Right hindlimb (tissue), 1 donor: ENCODE measurements at places on chromosomes 4 and X.

- DNase-seq: no peak
These were observed 70.8 kb downstream of the PTPN13 start for GRCh38 chr4:86664959-86665358.

- no peak for DNase-seq
These were observed 64.4 kb upstream of the ENPEP start for GRCh38 chr4:110411574-110412011.

DNA sequence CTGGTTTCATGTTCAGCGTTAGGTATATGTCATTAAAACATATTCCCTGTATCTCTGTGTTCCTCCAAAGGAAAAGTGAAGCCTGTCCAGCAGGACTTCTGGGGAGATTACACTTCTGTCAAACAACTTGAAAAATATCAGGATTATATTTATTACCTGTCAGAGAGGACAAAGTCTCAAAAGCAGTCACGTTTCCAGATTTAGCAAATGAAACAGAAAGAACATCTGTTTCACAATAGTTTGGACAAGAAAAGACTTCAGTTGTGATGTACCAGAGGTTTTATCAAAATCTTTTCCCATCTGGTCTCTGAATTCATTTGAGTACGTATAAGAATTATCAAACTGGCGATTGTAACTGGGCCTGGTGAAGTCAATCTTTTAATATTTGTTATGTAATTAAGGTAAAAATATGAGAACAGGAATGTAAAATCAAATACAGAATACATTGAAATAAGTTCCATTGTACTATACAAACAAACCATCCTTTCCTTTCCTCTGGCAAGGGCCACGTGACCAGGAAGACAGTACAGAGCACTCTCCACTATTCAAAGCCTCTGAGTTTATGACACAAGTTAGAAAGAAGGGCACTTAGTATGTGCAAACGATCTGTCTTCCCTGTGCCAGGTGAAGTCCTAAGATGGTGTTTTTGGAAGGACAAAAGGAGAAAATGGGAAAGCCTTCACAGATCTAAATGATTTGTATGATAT lies 3.2 kb downstream of the CASP3 start:
- DNase-seq: no peak

DNA sequence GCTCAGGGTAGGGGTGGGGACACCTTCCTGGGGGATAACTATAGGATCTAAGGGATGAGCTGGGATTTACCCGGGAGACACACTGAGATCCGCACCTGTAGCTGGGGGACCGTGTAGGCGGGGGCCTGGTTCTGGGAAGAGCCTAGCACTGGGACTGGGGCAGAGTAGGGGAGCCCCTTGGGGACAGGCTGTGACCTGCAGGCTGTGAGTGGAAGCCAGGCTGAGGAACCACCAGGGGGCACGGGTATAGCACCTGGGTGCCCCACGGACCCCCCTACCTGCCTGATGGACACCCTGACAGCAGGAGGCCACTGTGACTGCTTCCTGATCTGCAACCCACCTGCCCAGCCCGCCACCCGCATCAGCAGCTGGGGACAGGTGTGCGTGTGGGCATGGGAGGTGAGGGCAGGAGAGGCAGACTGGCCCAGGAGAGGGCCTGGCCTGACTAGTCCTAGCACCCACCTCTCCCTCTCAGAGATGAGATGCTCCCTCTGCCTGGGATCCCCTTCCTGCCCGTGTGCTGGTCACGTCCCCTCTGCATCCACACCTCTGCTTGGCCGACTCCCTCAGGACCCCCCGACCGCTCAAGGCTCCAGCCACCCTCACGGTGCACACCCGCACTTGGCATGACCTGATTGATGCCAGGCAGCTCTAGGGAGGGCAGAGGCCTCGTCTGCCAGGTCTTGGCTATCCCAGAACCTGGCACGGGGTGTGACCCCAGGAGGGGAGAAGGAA lies 94.2 kb upstream of the NKX1-1 start:
- peak; percentile 15 for DNase-seq

GRCh38 chr4:172963498-172964294 lies 204.9 kb upstream of the GALNT7 start:
- no peak for DNase-seq

DNA sequence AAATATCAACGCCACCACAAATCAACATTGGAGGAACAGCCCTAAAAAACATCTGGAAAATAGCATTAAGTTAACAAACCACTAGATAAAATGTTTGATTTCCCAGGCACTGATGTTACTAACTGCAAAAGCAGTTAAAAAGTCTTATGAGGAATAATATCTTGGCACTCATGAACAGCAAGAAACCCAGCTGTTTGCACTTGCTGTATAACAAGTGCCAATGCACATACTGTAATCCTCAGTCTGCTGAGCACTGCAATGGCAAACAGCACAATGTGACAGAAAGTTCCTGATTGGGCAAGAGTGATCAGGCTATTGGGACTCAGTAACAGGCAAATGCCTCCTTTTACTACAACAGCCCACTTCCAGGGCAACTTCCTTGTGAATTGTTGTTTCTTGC lies 20.8 kb upstream of the SEC24B start:
- no peak for DNase-seq

GRCh38 chr4:116020141-116020722 lies 906.8 kb upstream of the NDST4 start:
- DNase-seq: no peak

DNA sequence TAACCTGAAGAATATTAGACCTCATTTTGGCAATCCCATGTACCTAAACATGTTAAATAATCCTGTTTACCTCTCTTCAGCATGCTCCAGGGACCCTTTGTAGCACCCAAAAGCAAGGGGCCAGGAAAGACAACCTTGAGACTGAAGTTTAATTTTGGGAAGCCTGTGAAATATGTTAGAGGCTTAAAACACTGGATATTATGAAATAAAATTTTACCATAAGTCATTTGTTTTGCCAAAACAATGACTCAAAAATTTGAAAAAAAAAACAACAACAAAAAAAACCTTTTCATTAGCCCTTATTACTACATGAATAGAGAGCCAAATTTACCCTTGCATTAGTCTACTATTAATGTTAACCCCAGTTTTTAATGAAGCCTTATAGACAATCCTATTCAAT lies 49.7 kb downstream of the HMGB2 start:
- DNase-seq: no peak

- no peak for DNase-seq
These were observed 4.7 kb upstream of the HELT start for GRCh38 chr4:185013417-185014125.

- no peak for DNase-seq
These were observed 29.1 kb downstream of the INTS6L start for GRCh38 chrX:135549519-135549918.

DNA sequence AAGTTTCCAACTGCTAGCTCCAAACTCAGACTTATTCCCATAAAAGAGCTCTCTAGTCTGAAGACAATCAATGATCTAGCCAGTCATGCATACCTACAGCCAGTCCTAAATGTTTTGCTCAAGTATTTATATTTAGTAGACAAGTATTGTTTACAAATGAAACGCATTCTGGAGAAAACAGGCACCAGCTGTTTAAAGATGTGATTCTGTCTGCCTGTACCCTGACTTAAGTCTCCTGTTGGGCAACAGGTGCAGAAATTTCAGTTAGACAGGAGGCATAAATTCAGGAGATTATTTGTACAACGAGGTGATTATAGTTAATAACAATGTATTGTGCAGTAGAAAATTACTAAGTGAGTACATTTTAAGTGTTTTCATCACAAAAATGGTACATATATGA lies 28.9 kb downstream of the LNX1 start:
- no peak for DNase-seq

DNA sequence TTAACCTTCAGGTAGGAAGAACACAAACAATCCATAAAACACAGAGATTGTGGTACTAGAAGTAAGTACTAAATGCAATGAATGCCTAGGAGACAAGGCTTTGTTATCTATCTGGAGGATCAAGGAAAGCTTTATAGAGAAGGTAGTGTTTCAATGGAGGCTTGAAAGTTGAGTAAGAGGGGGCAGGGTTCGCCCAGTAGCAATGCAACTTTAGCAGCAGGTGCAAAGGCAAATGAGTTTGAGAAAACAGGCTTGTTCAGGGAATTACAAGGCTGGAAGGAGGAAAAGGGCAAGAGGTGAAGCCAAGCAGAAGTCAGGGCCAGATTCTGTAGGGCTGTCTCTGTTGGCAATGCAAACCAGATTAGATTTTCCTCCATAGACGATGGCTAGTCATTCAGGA lies 35.5 kb upstream of the AMELX start:
- no peak for DNase-seq

DNA sequence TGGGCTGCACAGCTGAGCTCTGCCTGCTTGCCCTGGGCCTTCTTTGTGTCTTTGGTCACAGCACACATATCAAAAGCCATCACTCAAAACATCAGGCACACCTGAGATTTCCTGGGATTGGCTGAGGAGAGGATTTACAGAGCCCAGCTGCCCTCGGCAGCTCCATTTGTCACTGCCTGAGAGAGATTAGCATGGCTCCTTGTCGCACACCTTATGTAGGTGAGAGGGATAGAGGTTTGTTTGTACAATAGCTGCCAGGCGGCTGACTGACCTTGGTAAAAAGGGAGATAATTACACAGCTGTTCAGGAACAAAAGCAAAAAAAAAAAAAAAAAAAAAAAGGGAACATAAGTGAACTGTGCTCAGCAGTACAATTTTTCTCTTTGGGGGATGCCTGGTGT lies 63.2 kb downstream of the MGST2 start:
- DNase-seq: no peak

GRCh38 chr4:169251291-169252235 lies 19.2 kb downstream of the SH3RF1 start:
- no peak for DNase-seq

GRCh38 chr4:81921751-81922159 lies 450.0 kb upstream of the RASGEF1B start:
- DNase-seq: no peak

GRCh38 chr4:18777190-18777930 lies 755.8 kb upstream of the LCORL start:
- DNase-seq: no peak

DNA sequence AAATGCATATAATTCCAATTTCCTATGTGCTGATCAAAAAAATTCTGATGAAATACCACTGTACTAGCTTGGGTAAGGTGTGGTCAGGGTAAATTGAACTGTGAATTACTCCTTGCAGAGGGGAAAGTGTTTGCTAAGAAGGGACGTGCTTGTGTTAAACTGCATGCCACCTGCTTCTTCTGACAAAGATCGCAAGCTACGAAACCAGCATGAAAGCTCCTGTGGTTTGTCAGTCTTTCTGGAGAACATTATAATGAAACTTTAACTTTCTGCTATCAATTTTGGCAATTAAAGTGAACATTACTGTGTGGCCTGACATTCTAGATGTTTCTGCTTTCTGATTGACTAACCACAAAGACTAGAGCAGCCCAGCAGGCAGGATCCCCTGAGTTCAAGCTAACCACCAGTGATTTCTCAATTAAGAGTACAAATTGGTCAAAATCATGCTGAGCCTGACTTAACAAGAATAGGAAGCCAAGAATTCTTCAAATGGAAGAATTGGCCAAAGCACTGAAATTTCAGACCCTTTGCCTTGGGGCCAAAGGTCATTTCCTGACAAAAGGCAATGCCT lies 239.0 kb downstream of the SLITRK2 start:
- no peak for DNase-seq

DNA sequence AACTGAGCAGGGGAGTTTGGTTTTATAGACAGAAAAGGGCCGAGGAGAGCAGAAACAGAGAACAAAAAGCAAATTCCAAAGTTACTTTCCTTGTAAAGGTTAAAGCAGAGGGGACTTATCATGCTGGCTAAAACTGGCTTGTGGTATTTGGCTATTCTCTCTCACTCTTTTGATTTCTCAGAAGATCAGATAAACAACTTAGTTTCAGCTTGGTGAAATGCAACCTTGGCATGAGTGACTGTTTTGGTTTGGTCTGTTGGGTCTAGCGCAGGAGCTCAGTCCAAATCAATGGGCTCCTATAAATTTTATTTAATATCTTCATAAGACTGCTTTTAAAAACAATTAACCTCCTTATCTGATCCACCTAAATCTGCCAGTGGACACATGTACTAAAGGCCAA lies 47.3 kb upstream of the KIAA1210 start:
- no peak for DNase-seq

DNA sequence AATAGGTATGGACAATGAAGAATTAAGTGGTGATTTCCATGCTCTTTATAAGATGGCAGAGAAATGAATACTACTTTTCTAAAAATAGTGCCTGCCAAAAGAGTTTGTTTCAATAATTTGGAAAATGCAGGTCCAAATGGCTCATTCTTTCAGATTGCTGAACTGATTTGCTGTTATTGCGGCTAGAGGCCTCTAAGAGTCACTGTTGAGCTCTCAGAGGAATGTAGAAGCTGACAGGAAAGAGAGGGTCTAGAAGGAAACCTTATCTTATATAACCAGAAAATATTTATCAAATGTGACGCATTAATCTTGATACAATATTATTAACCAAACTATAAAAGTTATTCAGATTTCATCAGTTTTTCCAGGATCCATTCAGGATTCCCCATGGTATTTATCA lies 65.7 kb upstream of the PAGE1 start:
- DNase-seq: no peak
